ENCODE measurements at places on chromosomes 6 and 20.

GRCh38 chr6:31765910-31766794 is 3.7 kb downstream of the SAPCD1 start:
- no peak for DNase-seq

GRCh38 chr20:40160097-40160550 is 528.9 kb downstream of the MAFB start:
- no peak for DNase-seq

DNA sequence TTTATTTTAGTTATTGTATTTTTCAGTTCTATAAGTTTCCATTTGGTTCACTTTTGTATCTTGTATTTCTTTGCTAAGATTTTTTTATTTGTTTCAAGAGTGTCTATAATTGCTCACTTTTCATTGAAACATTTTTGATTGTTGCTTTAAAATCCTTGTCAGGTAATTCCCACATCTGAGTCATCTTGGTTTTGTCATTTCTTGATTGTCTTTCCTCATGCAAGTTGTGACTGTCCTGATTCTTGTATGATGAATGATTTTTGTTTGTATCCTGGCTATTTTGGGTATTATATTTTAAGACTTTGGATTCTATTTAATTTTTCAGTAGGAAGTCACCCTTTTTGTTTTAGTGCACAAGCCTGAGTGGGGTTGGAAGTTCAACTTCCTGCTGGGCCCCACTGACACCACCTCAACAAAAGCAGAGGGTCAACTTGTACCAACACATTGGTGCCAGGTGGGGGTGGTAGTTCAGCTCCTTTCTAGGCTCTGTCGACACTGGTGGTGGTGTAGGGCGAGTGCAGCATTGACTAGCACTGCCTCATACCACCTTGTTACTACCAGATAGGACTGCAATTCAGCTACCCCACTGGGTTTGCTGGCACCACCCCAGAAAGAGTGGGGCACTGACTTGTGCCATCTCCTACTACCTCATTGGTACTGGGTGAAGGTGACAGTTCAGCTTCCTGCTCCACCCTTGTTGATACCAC is 8.8 kb downstream of the RSPH3 start:
- DNase-seq, result no peak

- no peak for DNase-seq
Observed at GRCh38 chr6:167664678-167665660, 161.7 kb upstream of the AFDN start.

GRCh38 chr6:16698162-16698533 is 63.1 kb downstream of the ATXN1 start:
- no peak for DNase-seq
